Thyroid gland (tissue), 4 donors: ENCODE measurements at places on chromosomes 6 and 20. TPM values are rescaled to one million over a fixed set of nuclear protein-coding genes. Genes with fewer than 3 reads are reported as not detected.
A peak's percentile ranks its signal among the peaks of the same experiment; 100 is the strongest.

SLC4A11 gene
- 49.0 TPM for total RNA-seq

GRCh38 chr6:67839818-67840217, 795.3 kb upstream of the ADGRB3 start:
- no peaks in the 10 kb centered on the region for H3K4me1 ChIP-seq
- no peaks in the 10 kb centered on the region for H3K36me3 ChIP-seq
- DNase-seq, result no peak
- H3K27me3 ChIP-seq, result no peaks in the 10 kb centered on the region
- no peak overlapping the region for H3K27ac ChIP-seq
- no peak overlapping the region for H3K4me3 ChIP-seq

- H3K27me3 ChIP-seq, result no peaks in the 10 kb centered on the region
- H3K4me3 ChIP-seq, result no peak overlapping the region
- no peak for DNase-seq
- H3K36me3 ChIP-seq, result no peaks in the 10 kb centered on the region
- peaks cover 11% of the 10 kb centered on the region for H3K4me1 ChIP-seq
- no peak overlapping the region for H3K27ac ChIP-seq
Measured at GRCh38 chr6:47147836-47148344, 105.8 kb upstream of the ADGRF1 start.

- no peaks in the 10 kb centered on the region for H3K27me3 ChIP-seq
- no peak overlapping the region for H3K4me3 ChIP-seq
- H3K36me3 ChIP-seq, result peaks cover 4% of the 10 kb centered on the region
- no peaks in the 10 kb centered on the region for H3K4me1 ChIP-seq
Measured at GRCh38 chr6:166369782-166370181, 13.0 kb downstream of the MPC1 start.

DNA sequence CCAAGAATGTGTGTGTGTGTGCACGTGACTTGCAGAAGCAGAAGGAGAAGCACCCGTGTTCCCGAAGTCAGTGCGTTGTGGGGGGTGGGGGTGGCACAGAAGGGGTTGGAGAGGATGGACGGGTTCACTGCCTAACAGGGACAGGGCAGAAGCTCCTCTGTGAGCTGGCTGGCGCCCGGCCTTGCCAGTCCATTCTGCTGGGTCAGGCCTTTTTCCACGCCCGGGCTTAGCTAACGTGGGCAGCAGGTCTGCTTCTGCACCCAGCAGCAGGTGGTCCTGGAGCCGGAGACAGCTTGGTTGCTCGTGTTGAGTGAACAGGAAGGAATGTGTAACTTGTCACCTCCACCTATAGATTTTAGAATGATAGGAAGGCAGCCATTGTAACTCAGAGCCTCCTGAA, 374.4 kb downstream of the CDH4 start:
- no peak overlapping the region for H3K27ac ChIP-seq
- H3K27me3 ChIP-seq, result no peaks in the 10 kb centered on the region
- no peak for DNase-seq
- H3K4me1 ChIP-seq, result no peaks in the 10 kb centered on the region

GRCh38 chr20:45044084-45044573, 56.8 kb downstream of the KCNS1 start:
- H3K36me3 ChIP-seq, result no peaks in the 10 kb centered on the region
- no peaks in the 10 kb centered on the region for H3K4me1 ChIP-seq
- peak; percentile 11 for DNase-seq
- no peak overlapping the region for H3K4me3 ChIP-seq

LTA gene
- not detected for total RNA-seq

DNA sequence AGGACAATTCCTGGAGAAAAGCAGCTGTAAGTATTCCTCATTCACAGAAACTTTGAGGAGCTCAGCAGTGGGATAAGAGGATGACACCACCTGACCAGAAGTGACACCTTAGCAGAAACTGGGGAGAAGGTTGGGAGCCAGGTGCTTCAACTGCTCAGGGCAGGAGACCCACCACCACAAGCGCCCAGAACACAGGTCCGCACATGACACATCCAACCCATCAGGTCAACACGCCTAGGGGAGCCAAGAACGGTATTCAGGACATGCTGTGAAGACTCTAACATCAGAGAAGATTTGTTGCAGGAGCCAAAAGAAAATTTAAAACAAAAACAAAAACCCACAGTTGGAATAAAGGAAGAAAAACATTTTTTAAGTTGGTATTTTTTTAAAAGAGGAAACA, 50.5 kb downstream of the SLC23A2 start:
- H3K4me1 ChIP-seq, result peaks cover 33% of the 10 kb centered on the region
- H3K27me3 ChIP-seq, result no peaks in the 10 kb centered on the region
- no peak for DNase-seq
- no peaks in the 10 kb centered on the region for H3K36me3 ChIP-seq
- no peak overlapping the region for H3K4me3 ChIP-seq
- peak overlapping the region; percentile 53 for H3K27ac ChIP-seq

SOBP gene
- 5.6 TPM for total RNA-seq

DNA sequence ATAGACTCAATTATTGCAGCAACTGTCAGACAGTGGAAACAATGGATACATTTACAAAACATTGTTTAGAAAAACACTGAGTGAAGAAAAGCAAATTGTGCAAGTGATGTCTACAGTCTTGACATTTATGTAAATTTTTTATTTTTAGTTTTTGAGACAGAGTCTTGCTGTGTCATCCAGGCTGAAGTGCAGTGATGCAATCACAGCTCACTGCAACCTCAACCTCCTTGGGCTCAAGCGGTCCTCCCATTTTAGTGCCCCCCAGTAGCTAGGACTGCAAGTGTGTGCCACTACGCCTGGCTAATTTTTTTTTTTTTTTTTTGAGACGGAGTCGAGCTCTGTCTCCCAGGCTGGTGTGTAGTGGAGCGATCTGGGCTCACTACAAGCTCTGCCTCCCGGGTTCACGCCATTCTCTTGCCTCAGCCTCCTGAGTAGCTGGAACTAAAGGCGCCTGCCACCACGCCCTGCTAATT, 9.7 kb downstream of the CNBD2 start:
- DNase-seq, result no peak
- no peak overlapping the region for H3K27ac ChIP-seq
- H3K27me3 ChIP-seq, result no peaks in the 10 kb centered on the region
- H3K4me3 ChIP-seq, result no peak overlapping the region
- H3K36me3 ChIP-seq, result no peaks in the 10 kb centered on the region
- H3K4me1 ChIP-seq, result no peaks in the 10 kb centered on the region

DNA sequence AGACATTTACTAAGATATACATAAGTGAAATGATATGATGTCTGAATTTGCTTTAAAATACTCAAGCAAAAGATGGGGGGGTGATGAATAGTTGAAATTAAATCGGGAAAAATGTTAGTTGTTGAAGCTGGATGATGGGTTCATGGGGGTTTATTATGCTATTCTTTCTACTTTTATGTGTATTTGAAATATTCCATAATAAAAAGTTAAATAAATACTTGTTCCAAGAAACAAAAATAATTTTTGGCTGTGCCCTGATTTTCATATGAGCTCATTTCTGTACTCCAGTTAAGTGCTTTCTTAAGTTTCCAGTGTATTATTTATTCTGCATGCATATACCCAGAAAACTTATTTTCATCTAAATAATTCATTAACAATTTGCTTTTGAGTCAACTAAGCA, 138.6 kb downstream of the AIG1 start:
- H3K36me3 ChIP-seq, result no peaks in the 10 kb centered on the region
- H3K27me3 ChIP-seq, result no peaks in the 10 kb centered on the region
- no peaks in the 10 kb centered on the region for H3K4me1 ChIP-seq
- no peak for DNase-seq

DNA sequence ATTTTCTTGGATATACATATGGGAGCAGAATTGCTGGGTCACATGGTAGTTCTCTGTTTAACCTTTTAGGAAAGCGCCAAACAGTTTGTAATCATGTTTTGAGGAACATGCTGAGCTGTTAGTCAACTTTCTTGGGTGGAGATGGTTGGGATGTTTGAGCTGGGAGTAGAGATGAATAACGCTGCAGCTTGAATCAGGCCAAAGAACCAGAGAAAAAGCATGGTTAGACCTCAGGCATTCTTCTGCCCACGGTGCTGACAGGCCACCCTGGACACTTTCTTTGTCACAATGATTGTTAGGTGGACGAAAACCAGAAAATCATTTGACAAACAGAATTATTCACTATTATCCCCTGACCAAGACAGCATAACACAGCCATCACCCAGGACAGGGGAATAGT, 66.8 kb downstream of the PRDM1 start:
- no peak for DNase-seq
- H3K4me1 ChIP-seq, result no peaks in the 10 kb centered on the region
- no peak overlapping the region for H3K4me3 ChIP-seq
- no peak overlapping the region for H3K27ac ChIP-seq
- H3K36me3 ChIP-seq, result no peaks in the 10 kb centered on the region

DNA sequence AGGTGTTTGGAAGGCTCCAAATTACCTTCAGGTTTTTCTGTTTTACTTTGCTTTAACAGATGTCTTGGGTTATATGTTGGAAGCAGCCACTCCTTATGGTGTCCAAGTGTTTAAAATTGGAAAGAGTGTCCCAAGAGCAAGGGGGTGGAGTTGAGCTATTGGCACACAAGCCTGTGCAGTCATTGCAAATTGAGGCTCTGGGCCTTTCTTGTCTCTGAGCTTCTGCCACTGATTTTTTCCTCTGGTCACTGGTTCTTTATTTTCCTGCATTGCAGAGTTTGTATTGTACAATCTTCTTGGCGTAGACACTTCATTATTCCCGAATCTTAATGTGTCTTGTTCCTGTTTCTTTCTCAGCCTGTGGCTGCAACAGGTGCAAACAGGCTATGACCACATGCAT, 598.8 kb downstream of the RNF144B start:
- no peaks in the 10 kb centered on the region for H3K27me3 ChIP-seq
- no peak overlapping the region for H3K27ac ChIP-seq
- H3K36me3 ChIP-seq, result no peaks in the 10 kb centered on the region
- no peak for DNase-seq
- H3K4me3 ChIP-seq, result no peak overlapping the region

- H3K4me3 ChIP-seq, result no peak overlapping the region
- H3K4me1 ChIP-seq, result peaks cover 77% of the 10 kb centered on the region
- peak overlapping the region; percentile 90 for H3K27ac ChIP-seq
- peaks cover 5% of the 10 kb centered on the region for H3K36me3 ChIP-seq
Measured at GRCh38 chr20:17602493-17602892, 32.6 kb downstream of the DSTN start.

EYA4 gene
- total RNA-seq, result 3.3 TPM

SMPD2 gene
- total RNA-seq, result 11.2 TPM

- no peak overlapping the region for H3K27ac ChIP-seq
- no peaks in the 10 kb centered on the region for H3K36me3 ChIP-seq
- H3K4me3 ChIP-seq, result no peak overlapping the region
- no peak for DNase-seq
- H3K4me1 ChIP-seq, result no peaks in the 10 kb centered on the region
Measured at GRCh38 chr6:56348578-56348977, 101.2 kb upstream of the COL21A1 start.

PPP1R14C gene
- total RNA-seq, result 102 TPM

GRCh38 chr6:64012351-64013001, 376.9 kb downstream of the PHF3 start:
- H3K27ac ChIP-seq, result peak overlapping the region; percentile 80
- no peaks in the 10 kb centered on the region for H3K27me3 ChIP-seq
- no peaks in the 10 kb centered on the region for H3K36me3 ChIP-seq
- DNase-seq, result peak; percentile 30
- no peak overlapping the region for H3K4me3 ChIP-seq

PLEKHG1 gene
- total RNA-seq, result 12.5 TPM

DNA sequence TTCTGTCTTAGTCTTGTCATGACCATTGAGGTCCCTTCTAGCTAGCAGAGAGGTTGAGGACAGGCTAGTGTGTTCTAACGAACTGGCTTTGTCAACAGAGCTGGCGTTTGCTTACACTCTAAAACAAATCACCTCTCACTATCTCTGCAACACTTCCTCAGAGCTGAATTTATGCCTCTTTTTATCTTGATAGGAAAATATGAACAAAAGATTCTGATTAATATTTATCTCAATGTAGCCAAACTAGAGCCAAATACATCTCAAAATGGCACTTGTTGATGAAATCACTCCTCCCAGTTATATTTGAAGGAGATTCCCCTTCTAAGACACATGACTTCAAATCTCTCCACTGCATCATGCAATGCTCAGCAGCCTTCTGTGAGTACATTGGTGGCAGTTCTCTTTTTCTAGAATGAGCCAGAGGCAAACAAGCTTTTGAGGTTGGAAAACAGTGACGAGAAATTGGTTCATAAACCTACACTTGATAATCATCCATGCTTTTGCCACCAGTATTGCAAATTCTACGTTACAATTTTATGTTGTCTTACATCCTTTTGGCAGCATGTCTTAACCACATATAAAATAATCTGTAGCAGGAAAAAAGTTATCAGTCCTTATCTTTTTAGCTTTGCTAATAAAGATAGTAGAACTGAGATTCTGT, 615.7 kb upstream of the CITED2 start:
- no peak overlapping the region for H3K4me3 ChIP-seq
- peak overlapping the region; percentile 99 for H3K27ac ChIP-seq
- H3K4me1 ChIP-seq, result peaks cover 37% of the 10 kb centered on the region
- H3K27me3 ChIP-seq, result no peaks in the 10 kb centered on the region
- H3K36me3 ChIP-seq, result no peaks in the 10 kb centered on the region

TFAP2A gene
- not detected for total RNA-seq

- peaks cover 3% of the 10 kb centered on the region for H3K4me1 ChIP-seq
- H3K27ac ChIP-seq, result no peak overlapping the region
- H3K36me3 ChIP-seq, result no peaks in the 10 kb centered on the region
- DNase-seq, result peak; percentile 85
Measured at GRCh38 chr6:4647414-4648365, 128.5 kb upstream of the CDYL start.

DNAH8 gene
- total RNA-seq, result 0.04 TPM

- no peak for DNase-seq
- H3K4me1 ChIP-seq, result no peaks in the 10 kb centered on the region
- no peaks in the 10 kb centered on the region for H3K36me3 ChIP-seq
- H3K4me3 ChIP-seq, result no peak overlapping the region
Measured at GRCh38 chr6:130259557-130259956, 36.8 kb upstream of the SAMD3 start.

DNA sequence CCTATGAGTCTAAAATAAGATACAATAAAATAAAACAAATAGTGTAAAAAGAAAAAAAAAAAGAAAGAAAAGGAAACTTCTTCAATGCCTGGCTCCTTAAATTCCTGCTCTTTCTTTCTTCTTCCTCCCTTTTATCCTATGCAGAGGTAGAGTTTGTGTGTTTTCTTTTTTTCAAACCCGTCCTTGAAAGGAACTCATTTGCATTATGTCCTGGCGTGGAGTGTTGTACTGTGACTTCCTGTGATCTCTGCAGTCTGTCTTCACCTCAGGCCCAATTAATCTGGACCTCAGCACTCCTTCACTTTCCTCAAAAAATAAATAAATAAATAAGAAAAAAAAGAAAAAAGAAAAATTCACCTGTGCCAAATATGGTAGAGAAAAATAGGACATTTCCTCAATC, 541.9 kb upstream of the SPTLC3 start:
- H3K27ac ChIP-seq, result no peak overlapping the region
- no peak for DNase-seq
- H3K36me3 ChIP-seq, result no peaks in the 10 kb centered on the region
- H3K27me3 ChIP-seq, result no peaks in the 10 kb centered on the region
- H3K4me1 ChIP-seq, result no peaks in the 10 kb centered on the region

- peaks cover 9% of the 10 kb centered on the region for H3K4me1 ChIP-seq
- H3K36me3 ChIP-seq, result no peaks in the 10 kb centered on the region
- no peak overlapping the region for H3K27ac ChIP-seq
- H3K27me3 ChIP-seq, result no peaks in the 10 kb centered on the region
Measured at GRCh38 chr6:113457751-113458150, 399.4 kb upstream of the MARCKS start.

- H3K27me3 ChIP-seq, result no peaks in the 10 kb centered on the region
- no peaks in the 10 kb centered on the region for H3K4me1 ChIP-seq
- H3K4me3 ChIP-seq, result no peak overlapping the region
- no peak for DNase-seq
Measured at GRCh38 chr6:3778701-3779573, 27.4 kb upstream of the PXDC1 start.

JPH2 gene
- 2.3 TPM for total RNA-seq
